ENCODE measurements at places on chromosomes 12 and 14.

DNA sequence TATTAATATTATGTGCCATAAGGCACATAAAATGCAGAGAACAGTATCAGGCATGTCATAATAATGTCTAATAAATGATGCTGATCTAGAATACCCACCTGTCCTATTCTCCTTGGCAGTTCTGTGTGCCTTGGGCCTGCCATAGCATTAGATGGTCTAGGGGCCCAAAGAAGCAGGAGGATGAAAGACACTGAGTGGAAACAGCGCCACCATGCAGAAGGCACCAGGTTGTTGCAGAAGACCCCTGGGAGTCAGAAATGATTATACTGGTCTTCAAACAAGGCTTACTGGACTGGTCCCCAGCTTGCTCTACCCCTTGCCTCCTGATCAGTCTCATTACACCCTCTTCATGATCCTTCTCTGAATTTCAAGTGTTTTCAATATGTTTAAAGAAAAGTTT lies 353.3 kb downstream of the GRIN2B start:
- no peak for DNase-seq

DNA sequence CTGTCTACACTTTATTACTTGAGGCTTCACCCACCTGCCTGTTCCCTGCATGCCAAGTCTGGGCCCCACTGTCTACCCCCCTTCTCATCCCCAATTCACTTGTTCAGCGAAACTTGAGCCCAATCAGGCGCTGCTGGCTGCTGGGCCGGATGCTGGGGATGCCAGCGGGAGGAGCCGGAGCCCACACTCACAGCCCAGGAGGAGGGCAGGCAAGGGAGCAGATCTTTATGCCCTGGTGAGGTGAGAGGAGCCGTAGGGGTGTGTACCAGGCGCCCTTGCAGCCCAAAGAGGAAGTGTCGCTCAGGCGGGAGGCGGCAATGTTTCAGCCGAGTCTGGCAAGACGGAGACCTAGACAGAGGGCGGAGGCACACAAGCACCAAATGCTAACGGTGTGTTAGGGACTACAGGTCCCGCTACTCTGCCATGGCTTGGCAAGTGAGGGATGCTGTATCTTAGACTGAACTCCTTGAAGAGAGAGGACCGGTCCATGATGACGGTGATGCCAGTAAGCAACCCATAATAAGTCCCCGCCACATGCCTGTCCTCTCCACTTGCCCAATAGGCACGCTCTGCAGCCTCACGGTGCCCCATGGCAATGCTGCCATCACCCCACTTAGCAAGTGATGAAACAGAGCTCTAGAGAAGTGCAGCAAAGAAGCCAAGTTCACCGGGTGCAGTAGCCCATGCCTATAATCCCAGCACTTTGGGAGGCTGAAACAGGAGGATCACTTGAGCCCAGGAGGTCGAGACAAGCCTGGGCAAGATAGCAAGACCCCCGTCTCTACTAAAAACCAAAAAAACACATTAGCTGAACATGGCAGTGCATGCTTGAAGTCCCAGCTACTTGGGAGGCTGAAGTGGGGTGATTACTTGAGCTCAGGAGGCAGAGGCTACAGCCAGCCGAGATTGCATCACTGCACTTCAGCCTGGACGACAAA lies 41.6 kb downstream of the LRRC74A start:
- no peak for DNase-seq

- DNase-seq = no peak
Measured at GRCh38 chr12:13176256-13176655, 20.3 kb upstream of the EMP1 start.

- no peak for DNase-seq
Measured at GRCh38 chr14:82432301-82433105, 898.9 kb upstream of the SEL1L start.

DNA sequence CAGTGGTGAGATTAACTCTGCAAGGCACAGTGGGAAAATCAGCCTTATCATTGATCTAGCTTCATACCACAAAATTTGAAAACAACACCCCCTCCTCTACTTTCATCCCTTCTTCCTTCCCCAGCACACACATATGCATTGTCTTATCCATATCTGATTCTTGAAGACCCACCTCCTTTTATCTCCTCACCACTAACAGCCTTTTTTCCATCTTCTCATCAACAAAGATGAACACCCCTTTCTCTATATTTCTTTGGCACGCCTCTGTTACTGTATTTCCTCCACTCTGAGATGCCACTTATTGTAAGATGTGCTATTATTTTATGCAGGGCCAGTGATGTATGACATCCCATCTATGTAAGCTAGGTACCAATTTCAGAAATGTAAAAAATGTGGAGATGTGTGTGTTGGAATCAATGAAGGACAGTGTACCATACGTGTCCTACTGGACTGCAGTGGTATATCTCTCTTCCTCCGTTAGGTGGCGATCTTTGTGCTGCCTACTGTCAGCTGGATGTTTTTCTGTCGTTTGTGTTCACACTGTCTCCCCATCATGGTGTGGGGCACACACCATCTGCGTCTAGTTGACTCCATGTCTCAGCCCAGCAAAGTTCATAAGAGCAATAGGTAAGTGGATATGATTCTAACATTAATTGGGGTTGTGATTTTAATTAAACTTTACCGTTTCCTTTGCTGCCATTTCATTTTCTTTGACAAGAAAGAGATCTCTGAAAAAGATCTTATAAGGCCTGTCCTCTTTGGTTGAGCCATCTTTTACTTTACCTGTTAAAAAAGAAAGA lies 24.0 kb downstream of the CCDC38 start:
- DNase-seq = no peak

- DNase-seq = no peak
Measured at GRCh38 chr12:5746036-5746908, 198.8 kb downstream of the ANO2 start.

DNA sequence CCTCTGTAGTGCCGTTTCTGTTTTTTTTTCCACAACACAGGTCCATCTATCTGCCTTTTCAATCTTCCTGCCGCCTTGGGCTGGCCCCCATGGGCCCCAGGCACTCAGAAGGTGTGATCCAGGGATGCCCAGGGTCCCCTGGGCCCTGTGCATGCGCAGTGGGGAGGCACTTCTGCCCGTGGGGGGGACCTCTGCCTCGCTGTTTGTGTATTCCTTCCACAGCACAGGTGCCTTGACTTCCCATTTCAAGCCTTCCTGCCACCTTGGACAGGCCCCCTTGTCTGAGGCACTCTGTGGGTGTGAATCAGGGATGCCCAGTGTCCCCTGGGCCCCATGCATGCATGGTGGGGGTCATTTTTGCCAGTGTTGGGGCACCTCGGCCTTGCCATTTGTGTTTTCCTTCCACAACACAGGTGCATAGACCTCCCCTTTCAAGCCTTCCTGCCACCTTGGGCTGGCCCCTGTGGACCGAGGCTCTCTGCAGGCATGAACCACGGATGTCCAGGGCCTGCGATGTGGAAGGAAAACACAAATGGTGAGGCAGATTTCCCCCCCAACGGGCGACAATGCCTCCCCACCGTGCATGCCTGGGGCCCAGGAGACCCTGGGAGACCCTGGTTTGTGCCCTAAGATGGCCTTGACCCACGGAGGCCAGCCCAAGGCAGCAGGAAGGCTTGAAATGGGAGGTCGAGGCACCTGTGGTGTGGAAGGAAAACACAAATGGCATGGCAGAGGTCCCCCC lies 366.5 kb downstream of the ALG10 start:
- DNase-seq = no peak

DNA sequence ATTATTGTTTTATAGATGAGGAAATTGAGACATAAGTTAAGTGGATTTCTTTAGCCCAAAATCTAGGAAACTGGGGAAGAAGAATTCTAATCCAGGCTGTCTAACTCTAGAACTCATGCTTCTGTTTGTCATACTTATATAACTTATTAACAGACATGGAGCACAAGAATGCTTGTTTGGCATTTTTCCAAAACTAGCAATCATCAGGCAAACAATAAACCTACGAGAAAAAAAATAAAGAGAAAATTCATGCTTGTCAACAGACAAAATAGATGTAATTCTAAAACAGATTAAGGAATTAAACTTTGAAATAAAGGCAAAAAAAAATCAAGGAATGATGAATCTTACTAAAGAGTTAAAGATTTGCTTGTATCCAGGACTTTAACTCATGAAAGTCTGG lies 103.1 kb downstream of the METTL25 start:
- DNase-seq = no peak

GRCh38 chr12:54701940-54702592 lies 53.9 kb upstream of the DCD start:
- no peak for DNase-seq

DNA sequence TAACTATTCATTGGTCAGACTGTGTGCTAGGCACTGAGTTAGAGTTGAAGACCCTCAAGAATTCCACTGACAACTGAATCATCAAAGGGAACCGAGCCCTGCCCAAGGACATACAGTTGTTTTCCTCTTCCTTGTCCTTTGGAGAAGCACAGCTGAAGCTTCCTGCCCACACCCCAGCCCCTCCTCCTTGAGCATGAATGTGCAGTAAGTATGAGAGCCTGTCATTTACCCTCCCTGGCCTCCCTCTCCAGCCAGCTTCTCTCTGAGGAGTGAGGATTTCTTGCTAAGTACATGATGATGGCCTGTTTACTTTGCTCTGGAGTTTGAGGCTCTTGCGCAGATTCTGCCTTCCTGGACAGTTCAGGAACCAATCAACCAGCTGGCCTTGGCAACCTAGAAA lies 235.2 kb downstream of the CACNA1C start:
- no peak for DNase-seq

DNA sequence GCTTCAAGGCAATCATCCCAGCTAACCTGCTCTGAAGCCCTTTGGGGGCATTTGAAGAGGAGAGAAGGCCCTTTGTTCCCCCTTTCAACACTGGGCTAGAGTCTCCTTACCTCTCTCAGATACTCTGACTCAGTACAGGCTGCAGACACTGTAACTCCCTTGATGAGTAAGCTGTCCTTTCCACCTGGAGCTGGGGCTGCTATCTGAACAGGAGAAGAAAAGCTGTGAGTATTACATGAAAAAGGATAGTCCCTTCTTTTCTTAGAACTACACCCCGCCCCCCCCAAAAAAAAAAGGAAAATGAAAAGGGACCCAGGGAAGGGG lies 186.6 kb upstream of the PLEKHG7 start:
- no peak for DNase-seq

DNA sequence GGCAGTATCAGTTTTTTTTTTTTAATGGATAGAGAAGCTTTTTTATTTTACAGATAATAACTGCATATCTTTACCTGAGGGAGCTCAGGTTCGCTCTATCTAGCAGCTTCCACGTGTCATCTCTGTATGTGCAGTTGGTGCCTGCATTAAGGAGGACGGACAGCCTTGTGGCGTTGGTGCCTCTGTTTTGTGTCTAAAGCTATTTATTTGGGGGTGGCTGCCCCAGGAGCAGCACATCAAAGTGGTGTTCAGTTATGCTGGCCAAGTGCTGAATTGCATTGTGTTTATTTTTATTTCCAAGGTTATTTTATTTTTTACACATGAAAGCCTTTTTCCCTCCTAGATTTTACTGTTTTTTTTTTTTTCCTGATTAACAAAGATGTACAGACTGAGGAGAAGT lies 59.7 kb downstream of the RASSF3 start:
- DNase-seq = no peak

- DNase-seq = no peak
Measured at GRCh38 chr14:32469388-32470160, 140.5 kb downstream of the AKAP6 start.

GRCh38 chr12:127503246-127503645 lies 763.7 kb upstream of the TMEM132C start:
- no peak for DNase-seq

DNA sequence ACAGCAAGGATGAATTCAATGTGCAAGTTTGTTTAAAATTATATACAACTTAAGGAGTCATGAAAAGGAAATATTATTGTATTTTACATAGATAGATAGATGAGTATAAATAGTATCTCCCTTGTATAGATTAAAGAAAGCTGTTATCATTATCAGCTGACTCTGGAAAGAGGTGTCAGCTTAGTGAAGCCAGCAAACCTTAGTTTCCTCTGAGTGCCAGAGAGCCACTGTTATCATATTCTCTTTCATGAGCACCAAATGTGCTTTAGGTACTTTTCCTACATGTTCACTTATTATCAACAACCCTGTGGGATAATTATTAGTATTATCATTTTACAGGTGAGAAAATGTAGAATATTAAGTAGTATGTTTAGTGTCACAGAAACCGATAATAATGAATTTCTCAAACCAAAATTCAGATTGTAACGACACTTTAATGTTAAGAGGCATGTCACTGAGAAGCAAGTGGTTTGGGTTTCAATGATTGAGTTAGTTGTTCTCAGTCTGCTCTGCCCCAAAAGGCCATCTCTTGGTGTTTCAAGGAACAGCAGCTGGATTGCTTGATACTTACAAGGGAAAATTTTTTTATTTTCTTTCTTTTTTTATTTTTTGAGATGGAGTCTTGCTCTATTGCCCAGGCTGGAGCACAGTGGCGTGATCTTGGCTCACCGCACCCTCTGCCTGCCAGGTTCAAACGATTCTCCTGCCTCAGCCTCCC lies 53.7 kb downstream of the PLEKHA5 start:
- no peak for DNase-seq

DNA sequence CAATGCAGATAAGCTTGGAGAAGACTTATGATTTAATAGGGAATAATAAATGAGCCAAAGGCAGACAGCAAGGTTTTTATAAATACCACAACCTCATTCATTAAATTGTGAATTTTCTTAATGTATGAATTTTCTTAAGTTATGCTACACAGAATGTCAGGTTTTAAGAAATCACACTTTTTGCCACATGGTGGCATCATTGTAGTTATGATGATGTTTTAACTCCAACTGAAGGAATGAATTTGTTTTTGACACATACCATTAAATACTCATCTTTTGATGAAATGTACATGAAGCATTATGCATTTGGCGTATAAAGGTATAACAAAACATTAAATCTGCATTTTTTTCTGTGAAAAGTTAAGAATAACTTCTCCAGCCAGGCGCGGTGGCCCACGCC lies 524.1 kb upstream of the FBXO33 start:
- DNase-seq = no peak

DNA sequence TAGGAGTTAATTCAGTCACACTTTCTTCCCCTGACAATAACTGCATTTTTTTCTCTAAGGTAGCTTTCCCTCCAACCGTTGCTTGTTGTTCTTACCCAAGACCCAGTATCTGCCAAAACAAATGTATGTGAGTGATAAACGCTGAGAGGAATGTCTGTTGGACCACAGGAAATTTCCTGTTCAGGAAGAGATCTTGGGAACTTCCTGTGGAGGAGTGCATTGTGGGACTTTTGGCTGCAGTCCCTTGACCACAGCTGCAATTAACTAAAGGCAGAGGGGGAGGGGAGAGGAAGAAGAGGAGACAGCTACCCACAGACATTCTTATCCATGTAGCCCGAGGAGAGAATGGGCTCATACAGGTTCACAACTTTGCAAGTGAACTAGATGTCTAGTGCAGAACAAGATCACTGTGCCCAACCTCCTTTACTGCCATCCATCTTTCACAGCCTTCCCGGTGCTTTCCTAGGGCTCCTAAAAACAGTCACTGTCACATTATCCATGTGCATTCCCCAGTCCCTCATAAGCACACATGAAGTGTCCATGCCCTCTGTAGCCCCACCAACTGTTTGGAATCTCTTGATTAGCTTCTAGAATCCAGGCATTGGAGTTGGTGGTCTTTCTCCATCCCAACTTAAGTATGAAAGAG lies 149.5 kb downstream of the ETV6 start:
- DNase-seq = peak; percentile 39

- DNase-seq = no peak
Measured at GRCh38 chr12:105587237-105587636, 256.7 kb downstream of the C12orf75 start.

All from KG1 (cell line).